ENCODE measurements at places on chromosomes 16 and 17. TPM values are rescaled to one million over a fixed set of nuclear protein-coding genes. Genes with fewer than 3 reads are reported as not detected.

MSL1 gene
- 42.1 TPM for total RNA-seq

C16orf86 gene
- 3.6 TPM for total RNA-seq

ASGR1 gene
- 0.44 TPM for total RNA-seq

POLDIP2 gene
- 167 TPM for total RNA-seq

LYRM1 gene
- total RNA-seq = 37.4 TPM

ZNF423 gene
- 10.6 TPM for total RNA-seq

CFAP52 gene
- not detected for total RNA-seq

C17orf113 gene
- total RNA-seq = 0.91 TPM

KRT12 gene
- total RNA-seq = not detected

SLC16A6 gene
- 1.00 TPM for total RNA-seq

TP53TG3F gene
- not detected for total RNA-seq

AOC2 gene
- total RNA-seq = 0.54 TPM

ARL5C gene
- not detected for total RNA-seq

GRCh38 chr17:49891271-49891670 lies 43.4 kb upstream of the TAC4 start:
- DNase-seq = no peak

GRCh38 chr17:74822939-74823367 lies 36.7 kb downstream of the GRIN2C start:
- peak; percentile 47 for DNase-seq

DNA sequence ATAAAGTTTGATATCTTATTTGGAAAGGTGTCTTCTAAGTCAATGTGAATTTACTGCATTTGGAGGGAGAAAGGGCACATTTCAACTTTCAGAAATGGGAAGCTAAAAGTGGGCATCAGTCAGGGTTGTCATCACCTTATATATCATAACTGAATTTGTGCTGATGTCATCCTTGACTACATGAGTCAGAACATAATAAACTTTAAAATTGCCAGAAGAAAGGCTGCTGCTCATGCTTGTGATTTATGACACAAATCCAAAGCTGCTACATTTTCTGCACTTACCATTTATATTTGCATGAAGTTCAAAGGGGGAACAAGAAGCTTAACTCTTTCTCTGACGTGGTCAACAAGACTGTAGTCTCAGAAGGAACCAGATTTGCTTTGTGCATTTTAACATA lies 196.6 kb downstream of the UTP18 start:
- no peak for DNase-seq

- DNase-seq = no peak
These were observed 11.7 kb downstream of the TUBB3 start for GRCh38 chr16:89934611-89935553.

- no peak for DNase-seq
These were observed 1.6 kb downstream of the AMFR start for GRCh38 chr16:56423584-56424403.

GRCh38 chr16:15708096-15708495 lies 58.1 kb downstream of the NDE1 start:
- no peak for DNase-seq

DNA sequence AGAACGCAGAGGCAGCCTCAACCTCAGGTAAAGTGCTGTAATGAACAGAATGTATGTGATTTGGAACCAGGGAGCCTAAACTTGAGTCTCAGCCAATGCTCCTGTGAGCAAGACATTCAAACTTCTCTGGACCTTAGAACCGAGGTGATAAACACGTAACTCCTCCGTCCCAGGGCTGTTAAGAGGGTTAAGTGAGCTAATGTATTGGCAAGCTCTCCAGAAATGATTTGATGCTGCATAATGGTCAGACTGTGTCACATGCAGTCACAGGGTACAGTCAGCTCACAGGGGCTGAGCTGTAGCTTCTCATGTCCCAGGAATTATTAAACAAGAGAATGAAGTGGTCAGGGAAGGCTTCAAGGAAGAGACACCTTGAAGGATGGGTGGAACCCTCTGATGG lies 10.0 kb upstream of the SLC4A1 start:
- no peak for DNase-seq

DNA sequence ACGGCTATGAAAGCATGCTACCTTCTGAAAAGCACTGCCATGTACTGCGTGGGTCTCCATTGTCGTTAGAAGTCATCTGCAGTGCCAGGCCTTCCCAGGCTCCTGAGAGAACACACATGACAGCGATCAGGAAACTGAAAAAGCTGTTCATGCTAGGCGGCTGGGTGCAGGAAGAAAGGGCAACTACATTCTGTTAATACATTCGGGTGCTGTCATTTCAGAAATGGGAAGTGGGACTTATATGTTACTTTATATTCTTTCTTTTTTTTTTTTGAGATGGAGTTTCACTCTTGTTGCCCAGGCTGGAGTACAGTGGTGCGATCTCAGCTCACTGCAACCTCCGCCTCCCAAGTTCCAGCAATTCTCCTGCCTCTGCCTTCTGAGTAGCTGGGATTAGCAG lies 19.9 kb downstream of the CFAP20 start:
- DNase-seq = no peak

GRCh38 chr16:56198755-56199114 lies 7.4 kb downstream of the GNAO1 start:
- DNase-seq = no peak

- DNase-seq = peak; percentile 79
These were observed 15.5 kb upstream of the TFAP4 start for GRCh38 chr16:4288148-4288921.

DNA sequence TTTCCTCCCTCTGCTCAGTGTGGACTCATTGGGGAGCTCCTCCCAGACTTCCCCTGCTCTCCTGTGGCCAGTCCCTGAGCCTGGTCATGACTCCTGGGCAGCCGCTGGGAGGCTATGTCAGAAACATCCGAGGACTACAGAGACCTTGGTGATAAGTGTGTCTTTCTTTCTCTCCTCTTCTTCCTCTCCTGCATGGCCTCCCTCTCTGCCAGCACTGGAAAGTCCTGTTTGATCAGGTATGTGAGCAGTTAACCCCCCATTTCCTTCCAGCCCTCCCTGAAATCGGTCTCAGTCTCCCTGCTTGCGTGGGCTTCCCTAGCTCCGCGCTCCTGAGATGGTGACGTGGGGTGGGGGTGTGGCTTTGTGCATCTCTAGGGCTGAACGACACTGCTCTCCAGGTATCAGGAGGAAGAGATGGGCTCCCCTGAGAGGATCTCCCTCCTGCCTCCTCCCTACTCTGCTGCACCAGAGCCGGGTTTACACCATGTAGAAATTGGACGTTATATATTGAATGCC lies 2.1 kb downstream of the RHBDL3 start:
- no peak for DNase-seq

DNA sequence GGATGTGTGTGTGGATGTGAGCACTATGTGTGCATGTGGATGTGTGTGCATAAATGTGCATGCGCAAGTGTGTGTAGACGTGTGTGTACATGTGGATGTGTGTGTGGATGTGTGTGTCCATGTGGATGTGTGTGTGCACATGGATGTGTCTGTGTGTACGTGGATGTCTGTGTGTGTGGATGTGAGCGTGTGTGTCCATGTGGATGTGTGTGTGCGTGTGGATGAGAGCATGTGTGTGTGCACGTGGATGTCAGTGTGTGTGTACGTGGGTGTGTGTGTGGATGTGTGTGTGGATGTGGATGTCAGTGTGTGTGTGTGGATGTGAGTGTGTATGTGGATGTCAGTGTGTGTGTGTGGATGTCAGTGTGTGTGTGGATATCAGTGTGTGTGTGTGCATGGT lies 63.6 kb upstream of the DOC2B start:
- no peak for DNase-seq

GRCh38 chr16:19657831-19658230 lies 60.2 kb downstream of the KNOP1 start:
- no peak for DNase-seq

GRCh38 chr17:73384926-73385325 lies 73.1 kb upstream of the CDC42EP4 start:
- DNase-seq = no peak

DNA sequence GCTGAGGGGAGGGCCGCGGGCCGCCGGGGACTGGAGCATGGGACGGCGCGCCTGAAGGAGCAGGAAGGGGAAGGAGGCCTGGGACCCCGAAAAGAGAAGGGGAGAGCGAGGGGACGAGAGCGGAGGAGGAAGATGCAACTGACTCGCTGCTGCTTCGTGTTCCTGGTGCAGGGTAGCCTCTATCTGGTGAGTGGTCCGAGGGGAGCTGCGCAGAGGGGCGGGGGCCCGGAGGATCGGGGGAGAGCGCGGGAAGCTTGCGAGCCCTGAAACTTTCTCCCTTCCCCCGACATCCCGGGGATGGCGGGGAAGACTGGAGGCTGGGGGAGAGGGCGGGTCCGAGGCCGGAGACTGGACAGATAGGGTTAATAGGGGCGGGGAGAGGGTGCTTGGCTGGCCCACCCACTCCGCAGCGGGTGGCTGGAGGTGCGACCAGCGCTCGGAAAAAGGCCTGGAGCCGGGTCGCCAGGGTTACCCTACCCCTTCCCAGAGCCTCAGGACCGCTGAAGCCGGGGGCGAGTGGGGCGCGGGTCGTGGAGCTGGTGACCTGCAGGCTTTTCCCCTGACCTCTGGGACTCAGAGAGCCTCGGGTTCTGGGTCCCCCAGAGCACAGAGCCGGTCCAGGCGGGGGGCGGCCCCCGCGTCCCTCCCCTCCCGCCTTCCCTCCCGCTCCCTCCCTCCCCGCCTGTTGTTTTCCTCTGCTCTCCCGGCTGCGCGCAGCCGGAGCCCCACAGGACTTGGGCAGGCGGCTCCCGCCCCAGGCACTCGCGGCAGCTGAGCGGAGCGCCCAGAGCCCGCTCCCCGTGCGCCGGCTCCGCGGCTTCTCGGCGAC lies 631 bp downstream of the NXPH3 start:
- no peak for DNase-seq

GRCh38 chr16:1349951-1350350 lies 1.7 kb downstream of the TSR3 start:
- DNase-seq = no peak

DNA sequence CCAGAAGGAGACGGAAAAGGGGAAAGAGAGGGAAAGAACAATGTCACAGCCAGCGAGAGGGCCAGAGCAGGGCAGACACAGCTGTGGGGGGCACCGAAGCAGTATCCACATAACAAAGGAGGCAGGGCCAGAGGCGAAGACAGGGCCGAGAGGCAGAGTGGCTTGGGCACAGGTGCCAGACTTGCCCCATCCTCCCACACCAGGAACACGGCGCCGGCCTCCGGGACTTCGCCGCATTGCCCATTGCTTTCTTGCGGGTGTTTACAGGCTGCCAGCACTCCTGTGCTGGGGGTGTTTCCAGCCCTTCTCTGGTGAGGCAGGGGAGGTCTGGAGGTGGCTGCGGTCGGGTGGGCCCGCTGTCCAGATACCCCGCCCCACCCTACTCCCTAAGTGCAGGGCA lies 78.0 kb downstream of the ENGASE start:
- DNase-seq = no peak

- no peak for DNase-seq
These were observed 95.7 kb downstream of the KANSL1 start for GRCh38 chr17:46097497-46097896.

- no peak for DNase-seq
These were observed 317.9 kb downstream of the MAP2K6 start for GRCh38 chr17:69732272-69732918.

DNA sequence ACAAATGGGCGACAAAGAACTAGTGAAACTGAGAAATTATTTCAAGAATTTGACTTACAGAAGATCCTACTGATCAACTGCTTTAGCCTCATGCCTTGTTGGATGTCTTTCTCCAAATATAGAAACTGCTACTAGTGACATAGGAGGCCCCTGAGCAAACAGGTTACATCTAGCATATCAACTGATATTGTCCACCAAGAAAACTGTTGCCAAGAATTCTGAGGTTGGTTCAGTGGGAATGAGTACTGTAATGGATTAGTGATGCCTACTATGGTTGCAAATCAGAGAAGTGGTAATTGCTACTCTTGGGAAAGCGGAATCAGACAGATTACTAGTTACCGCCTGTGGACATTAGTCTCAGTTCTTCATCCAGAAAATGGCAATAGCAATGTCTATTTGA lies 10.0 kb downstream of the CDC27 start:
- no peak for DNase-seq

- no peak for DNase-seq
These were observed 10.9 kb downstream of the TRAP1 start for GRCh38 chr16:3706253-3707012.

DNA sequence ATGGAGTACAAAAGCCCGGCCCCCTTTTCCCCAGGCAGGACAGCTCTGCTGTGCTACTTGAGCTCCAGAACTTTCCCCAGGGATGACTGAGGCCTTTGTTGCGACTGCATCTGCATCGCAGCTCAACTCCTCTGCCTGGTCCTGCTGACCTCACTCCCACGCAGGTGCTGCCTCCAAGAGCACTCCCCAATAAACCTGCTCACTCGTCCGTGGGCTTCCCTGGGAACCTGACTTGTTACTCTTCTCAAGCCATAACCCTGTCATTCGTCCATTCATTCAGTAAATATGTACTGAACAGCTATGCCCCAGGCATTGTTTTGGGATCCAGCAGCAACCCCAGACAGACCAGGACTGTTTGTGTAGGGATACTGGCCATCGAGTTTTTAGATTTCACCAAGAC lies 11.6 kb upstream of the RMI2 start:
- no peak for DNase-seq

DNA sequence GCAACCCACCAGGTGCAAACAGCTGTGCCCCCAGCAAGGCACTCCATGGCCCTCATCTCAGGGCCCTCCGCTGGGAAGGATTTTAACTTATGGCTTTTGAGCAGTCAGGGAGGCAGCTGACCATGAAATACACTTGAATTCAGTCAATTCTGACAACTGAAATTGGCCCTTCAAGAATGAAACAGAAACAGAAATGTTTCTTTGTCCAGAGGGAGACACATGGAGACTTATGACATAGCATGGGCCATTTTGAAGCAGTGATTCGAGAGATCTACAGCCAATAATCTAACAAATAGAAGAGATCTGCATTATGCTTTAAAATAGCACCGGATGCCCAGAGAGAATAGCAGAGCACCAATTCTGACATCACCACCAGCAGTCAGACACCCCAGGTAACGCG lies 7.5 kb downstream of the CACNG1 start:
- DNase-seq = no peak

GRCh38 chr17:83099570-83100181 lies 20.3 kb downstream of the METRNL start:
- DNase-seq = no peak
